ENCODE measurements at places on chromosomes 1 and 21.
A peak's percentile ranks its signal among the peaks of the same experiment; 100 is the strongest.

DNA sequence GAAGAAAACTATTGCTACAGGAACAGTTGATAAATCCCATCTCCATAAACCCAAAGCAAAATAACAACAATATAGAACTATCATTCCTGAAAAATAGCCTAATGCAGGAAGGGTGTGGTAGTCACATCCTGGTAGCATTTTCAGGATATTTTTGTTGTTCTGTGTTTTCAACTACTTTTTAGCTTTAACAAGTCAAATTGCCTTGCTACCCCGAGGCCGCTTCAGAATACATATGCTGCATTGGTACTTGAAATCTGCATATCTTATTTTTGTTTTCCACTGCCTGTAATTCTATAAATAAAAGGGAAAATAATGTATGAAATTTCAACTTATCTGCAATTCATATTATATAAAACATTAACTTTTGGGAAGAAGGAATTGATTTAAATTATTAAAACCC, 36.8 kb upstream of the SYT14 start:
- no peak for DNase-seq

GRCh38 chr21:35948982-35949381, 111.3 kb downstream of the SETD4 start:
- no peak for DNase-seq

DNA sequence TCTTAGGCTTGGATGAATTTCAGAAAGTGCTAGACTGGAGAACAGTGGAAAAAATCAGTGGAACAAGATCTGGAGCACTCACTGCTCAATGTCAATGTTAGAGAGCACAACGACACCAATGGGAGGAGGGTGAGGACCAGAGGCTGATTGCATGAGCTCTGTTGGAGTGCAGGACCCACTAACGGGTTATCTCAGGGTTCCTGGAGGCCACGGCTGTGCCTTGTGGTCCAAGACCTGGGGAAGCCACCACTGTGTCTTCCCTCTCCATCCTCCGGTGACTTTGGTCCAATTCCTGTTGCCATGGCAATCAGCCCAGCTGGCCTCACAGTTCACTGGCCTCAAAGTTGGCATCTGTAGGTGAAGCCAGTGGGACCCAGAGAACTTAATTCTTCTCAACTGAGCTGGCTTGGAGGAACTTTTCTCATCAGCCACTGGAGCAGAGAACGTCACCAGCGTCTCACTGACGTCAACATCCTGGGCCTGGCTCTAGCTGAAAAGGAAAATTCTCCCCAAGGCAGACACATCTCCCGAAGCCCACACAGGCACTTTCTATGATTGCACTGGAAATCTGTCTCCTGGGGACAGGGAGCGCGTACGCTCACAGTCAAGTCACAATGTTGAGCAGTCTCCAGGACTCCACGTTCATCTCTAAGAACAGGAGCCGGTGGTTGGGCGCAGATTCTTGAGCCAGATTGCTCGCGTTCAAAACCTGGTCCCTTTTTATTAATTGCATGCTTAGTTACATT, 21.9 kb upstream of the GPR157 start:
- DNase-seq: no peak

GRCh38 chr21:16013570-16013969, 283.8 kb downstream of the USP25 start:
- DNase-seq: no peak

DNA sequence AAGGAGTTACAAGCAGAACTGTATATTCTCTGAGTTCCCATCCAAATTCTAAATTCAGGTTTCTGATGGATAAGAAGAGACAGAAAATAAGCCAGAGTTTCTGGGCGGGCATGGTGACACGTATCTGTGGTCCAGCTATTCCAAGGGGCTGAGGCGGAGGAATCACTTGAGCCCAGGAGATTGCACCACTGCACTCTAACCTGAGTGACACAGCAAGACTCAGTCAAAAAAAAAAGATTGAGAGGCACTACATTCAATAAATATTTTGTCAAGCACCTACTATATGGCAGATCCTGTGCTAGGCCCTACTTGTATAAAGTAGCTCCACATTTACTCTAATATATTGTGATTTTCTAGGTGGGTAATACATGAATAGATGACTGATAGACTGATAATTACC, 6.4 kb upstream of the FRRS1 start:
- no peak for DNase-seq

GRCh38 chr1:98704474-98704873, 43.0 kb downstream of the SNX7 start:
- no peak for DNase-seq

GRCh38 chr1:218401441-218401997, 56.4 kb downstream of the TGFB2 start:
- DNase-seq: no peak

- no peak for DNase-seq
Measured at GRCh38 chr21:40586575-40586974, 260.4 kb downstream of the DSCAM start.

- DNase-seq: no peak
Measured at GRCh38 chr1:232956081-232956480, 5.7 kb downstream of the NTPCR start.

DNA sequence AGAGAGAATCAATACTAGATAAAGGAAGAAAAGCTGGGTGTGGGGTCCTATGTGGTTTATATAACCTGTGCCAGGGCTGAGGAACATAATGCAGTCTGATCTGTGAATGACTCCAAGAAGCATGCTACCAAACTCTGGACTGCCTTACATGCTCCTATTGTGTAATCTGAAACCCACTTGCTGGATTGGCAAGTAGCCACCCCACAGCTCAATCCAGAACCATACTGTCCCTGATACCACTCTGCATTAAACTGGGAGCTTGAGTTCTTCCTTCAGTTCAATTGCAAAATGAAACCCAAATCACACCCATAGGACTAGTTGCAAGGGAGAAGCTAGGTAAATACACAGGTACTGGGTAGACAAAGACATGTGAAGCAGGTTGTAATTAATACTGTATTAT, 115.4 kb upstream of the NEGR1 start:
- DNase-seq: peak; percentile 89

GRCh38 chr1:17822741-17823426, 67.8 kb downstream of the ACTL8 start:
- DNase-seq: no peak

- no peak for DNase-seq
Measured at GRCh38 chr1:37692834-37693175, 489 bp downstream of the CDCA8 start.
